ENCODE measurements at places on chromosomes 6 and 20.

GRCh38 chr20:17852323-17852722 lies 116.3 kb downstream of the SNX5 start:
- peak; percentile 73 for DNase-seq

DNA sequence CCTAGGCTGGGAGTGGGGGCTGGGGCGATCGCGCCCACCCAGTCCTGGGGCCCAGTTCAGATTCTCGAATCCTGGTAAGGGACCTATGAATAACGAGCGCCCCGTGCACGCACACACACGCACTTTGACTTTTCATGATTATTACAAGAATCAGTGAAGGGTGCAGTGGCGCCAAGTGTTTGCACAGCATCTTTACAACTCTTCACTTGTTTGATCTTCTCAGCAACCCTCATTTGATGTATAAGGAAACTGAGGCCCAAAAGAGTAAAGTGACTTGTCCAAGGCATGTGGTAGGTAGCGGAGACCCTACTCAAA lies 863 bp upstream of the LRFN2 start:
- no peak for DNase-seq

DNA sequence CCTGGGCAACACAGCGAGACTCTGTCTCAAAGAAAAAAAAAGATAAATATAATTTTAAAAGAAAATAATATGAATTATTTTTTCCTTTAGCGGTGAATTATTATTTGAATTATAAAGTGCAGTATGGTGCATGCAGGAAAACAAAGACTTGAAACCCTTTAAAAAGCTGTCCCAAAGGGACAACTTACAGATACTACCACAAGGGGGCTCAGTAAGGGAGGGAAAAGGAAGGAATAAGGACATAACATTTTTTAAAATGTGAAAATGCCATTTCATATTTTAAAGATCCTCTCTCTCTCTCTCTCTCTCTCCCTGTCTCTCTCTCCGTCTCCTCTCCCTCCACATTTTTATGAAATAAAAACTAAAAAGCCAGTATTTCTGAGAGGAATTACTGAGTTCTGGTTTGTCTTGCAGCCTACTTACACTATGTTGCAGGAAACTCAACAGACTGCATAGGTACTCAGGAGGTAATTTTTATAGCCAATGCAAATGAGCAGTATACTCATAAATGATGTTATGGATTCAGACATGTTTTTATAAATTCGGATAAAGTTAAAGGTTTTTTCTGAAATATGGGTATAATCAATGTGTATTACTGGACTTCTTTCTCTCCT lies 455.0 kb upstream of the GJE1 start:
- DNase-seq = peak; percentile 68

DNA sequence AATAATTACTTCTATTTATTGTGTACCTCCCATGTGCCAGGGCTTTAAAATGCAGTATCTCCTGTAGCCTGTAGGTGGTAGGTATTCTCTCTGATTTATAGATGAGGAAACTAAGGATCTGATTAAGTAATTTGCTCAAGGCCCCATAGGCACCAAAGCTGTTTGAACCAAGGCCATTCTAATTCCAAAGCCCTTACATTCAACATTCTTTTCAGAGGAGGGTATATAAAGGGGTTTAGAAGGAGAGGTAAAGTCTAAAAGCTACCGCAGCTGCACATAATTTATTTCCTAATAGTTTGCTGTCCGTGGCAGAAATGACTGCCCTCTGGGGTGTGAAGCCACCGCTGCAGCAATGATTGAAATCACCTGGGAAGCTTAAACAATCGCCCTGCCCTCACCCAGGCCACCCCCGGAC lies 95.0 kb upstream of the FAM8A1 start:
- DNase-seq = peak; percentile 51

DNA sequence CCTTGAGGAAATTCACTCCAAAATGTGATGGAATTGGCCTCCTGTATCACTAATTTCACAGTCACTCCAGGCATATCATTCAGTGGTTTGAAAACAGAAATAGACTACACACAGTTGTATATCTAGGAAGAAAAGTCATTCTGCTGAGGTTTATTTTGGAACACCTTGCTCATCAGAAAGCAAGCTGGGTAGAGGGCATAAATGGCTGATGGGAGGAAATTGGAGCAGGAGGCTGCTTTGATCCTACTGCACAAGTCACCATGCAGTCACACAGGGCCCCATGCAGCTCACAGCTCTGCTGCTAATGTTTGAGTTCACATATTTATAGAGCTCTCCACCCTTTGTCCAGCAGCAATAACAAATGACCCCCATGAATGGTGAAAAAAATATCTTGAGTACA lies 12.3 kb downstream of the NHLRC1 start:
- DNase-seq = no peak

DNA sequence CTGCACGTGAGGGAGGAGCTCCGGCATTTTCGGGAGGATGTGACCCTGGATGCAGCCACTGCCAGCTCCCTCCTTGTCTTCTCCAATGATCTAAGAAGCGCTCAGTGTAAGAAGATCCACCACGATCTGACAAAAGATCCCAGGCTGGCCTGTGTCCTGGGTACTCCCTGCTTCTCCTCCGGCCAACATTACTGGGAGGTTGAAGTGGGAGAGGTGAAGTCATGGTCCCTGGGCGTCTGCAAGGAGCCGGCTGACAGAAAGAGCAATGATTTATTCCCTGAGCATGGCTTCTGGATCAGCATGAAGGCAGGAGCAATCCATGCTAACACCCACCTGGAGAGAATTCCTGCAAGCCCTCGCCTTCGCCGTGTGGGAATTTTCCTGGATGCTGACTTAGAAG lies 2.8 kb downstream of the RFPL4B start:
- no peak for DNase-seq

- DNase-seq = no peak
These were observed 21.7 kb downstream of the ZSCAN12 start for GRCh38 chr6:28377879-28378278.

DNA sequence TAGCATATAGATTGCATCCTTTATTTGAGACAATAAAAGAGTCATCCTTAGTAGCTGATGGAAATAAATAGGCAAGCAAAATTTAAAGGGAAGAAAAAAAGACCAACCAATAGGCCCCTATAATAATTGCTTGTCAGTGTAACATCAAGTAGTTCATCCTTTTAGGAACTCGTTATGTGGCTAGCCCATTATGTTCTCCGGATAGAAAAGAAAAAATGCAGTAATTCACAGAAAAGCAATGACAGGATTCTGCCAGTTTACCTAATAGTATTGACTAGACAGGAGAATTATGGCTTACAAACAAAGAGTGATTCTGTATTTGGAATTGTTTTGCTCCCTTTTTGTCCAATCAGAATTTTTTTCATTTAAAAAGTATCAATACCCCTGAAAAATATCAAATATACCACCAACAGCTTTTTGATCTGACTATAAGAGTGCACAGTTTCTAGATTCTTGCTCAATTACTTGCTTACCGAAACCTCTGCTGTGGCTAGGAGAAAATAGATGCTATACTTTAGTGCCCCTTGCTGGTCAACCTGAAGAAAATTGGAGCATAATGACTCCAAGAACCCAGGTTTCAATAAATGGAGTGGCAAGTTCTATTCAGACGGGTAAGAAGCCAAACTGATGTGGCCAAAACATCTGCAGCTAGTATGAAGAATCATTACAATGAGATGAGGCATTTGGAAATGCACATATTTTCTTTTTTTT lies 91.5 kb upstream of the SASH1 start:
- no peak for DNase-seq

DNA sequence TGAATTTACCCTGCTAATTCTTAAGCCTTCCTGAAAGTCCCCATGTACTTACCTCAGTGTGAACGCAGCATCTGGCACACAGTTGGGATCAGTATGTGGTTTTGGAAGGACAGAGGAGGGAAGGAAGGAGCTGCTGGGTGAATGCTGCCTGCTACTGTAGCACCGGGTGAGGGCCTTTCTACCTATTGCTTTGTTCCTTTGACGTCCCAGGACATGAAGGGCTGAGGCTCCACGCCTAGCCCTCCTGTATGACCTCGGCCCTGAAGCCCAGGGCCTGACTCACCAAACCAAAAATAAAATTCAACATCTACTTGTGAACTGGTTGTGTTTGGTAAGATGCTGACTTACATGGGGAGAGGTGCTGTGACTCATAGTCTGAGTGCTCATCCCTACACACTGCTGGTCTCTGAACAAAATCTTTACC lies 51.1 kb downstream of the ARID1B start:
- peak; percentile 57 for DNase-seq

DNA sequence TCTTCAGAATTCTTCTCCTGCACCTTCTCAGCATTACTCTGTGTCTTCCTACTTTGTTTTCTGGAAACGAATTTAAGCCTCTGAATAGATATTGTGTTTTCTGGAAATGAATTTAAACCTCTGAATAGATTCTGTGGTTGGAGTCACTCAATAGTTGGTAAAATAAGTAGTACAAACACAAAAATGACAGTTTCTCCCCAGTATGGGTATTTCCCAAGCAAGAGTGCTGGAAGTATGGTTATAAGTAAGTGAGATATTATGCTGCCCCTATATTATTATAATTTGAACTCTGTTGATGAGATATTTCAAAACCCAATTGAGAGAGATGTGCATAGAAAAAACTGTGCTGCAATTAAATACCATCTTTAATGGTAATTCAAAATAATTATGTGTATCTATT lies 94.9 kb downstream of the TINAG start:
- DNase-seq = no peak

GRCh38 chr6:11253594-11253993 lies 21.1 kb upstream of the NEDD9 start:
- no peak for DNase-seq

GRCh38 chr6:138500045-138500665 lies 861 bp upstream of the NHSL1 start:
- DNase-seq = no peak

GRCh38 chr20:12321736-12322135 lies 404.0 kb downstream of the BTBD3 start:
- no peak for DNase-seq

DNA sequence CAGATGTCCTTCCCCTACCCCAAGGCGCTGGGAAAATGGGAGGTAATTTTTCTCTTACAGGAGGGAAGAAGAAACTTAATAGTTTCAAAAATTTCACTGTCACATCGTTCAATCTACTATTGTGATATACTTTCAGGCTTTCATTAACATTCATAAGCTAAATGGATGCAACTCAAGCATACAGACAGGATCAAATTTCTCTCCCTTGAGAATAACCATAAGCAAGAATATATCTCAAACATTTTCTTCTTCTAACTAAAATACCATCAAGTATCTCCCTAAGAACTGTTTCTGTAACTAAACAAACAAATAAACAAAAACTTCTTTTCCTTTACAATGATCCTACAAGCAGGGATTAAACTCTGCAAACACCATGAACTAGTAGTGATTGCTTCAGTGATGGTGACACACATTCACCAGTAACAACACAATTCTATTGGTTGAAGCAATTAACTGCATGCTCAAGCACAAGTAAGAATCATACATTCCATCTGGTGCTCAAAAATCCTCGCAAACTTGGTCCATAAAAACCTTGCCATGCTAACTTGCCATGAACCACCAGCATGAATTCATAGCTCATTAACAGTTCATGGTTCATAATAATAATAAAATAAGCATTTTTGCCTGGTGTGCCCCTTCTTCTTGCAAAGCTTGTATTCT lies 183.8 kb downstream of the PTPRK start:
- DNase-seq = no peak

DNA sequence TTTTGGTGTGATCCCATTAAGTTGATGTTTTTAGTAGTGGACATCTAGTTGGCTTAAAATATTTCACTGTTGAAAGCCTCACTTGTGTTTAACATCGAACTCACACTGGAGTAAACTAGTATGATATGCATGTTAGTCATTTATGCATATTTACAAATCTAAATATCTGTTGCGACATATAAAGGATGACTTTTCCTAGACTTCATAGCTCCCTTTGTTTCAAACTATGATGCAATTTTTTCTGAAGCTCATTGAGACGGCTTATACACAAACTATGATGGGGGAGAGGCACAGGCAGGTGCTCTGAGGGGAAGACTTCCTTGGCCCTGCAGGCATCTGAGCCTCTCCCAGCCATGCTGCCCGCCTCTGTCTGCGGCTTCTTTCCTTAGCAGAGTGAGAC lies 11.8 kb upstream of the FOXC1 start:
- DNase-seq = peak; percentile 30

DNA sequence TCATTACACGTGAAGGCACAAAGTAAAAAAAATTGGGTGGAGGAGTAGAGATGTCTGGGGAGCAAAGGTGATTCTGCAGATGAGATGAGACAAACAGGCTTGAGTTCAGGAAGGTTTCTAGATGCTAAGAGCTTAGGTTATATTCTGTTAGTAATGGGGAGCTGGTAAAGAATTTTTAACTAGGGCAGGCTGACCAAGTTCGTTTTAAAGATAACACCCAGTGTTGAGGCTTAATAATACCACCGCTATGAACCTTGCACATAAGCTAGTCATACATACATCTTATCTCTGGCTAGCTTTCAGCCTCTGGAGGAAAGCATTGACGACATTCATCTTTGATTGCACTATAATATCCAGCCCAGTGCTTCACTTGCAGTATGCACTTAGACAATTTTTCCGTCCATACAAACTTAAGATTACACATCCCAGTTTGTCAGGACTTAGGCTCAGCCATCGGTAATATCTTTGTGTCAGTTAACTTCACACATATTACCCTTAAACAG lies 12.1 kb downstream of the NHSL1 start:
- no peak for DNase-seq

GRCh38 chr20:40279390-40279789 lies 409.6 kb downstream of the MAFB start:
- DNase-seq = peak; percentile 71

- no peak for DNase-seq
These were observed 62.5 kb downstream of the CNKSR3 start for GRCh38 chr6:154447954-154448353.

GRCh38 chr20:36688630-36689029 lies 42.6 kb upstream of the SLA2 start:
- DNase-seq = no peak

GRCh38 chr20:64108731-64109681 lies 1.6 kb upstream of the NPBWR2 start:
- no peak for DNase-seq

DNA sequence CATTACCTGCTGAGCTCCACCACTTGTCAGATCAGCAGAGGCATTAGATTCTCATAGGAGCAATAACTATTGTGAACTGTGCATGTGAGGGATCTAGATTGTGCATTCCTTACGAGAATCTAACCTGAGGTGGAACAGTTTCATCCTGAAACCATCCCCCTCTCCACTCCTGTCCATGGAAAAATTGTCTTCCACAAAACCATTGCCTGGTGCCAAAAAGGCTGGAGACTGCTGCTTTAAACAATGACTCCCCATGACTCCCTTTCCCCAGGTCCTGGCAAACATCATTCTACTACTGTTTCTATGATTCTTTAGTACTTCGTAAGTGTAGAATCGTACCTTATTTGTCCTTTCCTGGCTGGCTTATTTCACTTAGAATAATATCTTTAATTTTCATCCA lies 9.7 kb upstream of the DYNLRB1 start:
- DNase-seq = no peak

GRCh38 chr6:37056439-37057127 lies 51.1 kb downstream of the FGD2 start:
- DNase-seq = peak; percentile 87

GRCh38 chr6:38671885-38672467 lies 31.0 kb downstream of the GLO1 start:
- peak; percentile 80 for DNase-seq

DNA sequence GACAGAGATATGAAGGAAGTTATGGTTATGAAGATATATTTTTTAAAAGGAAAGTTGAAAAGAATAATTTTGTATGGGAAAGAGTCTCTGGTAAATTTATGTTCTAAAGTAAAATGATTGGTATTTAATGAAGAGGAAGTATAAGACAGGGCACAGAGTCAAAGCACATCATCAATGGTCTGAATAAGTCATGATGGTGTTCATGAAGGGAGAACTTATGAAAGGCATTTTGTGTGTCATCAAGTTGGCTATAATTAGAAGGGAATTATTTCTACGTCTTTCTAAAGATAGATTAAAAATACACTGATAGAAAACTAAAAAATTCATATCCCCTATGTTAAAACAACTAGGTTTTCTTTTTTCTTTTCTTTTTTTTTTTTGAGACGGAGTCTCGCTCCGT lies 21.4 kb upstream of the SNAI1 start:
- no peak for DNase-seq
